Right renal pelvis (tissue), 4 donors: ENCODE measurements at places on chromosomes 2 and 18. TPM values are rescaled to one million over a fixed set of nuclear protein-coding genes. Genes with fewer than 3 reads are reported as not detected.

GRCh38 chr2:190180313-190181122, 118.0 kb upstream of the MSTN start:
- peak; percentile 36 for DNase-seq

ID2 gene
- 313 TPM for polyA plus RNA-seq

DNA sequence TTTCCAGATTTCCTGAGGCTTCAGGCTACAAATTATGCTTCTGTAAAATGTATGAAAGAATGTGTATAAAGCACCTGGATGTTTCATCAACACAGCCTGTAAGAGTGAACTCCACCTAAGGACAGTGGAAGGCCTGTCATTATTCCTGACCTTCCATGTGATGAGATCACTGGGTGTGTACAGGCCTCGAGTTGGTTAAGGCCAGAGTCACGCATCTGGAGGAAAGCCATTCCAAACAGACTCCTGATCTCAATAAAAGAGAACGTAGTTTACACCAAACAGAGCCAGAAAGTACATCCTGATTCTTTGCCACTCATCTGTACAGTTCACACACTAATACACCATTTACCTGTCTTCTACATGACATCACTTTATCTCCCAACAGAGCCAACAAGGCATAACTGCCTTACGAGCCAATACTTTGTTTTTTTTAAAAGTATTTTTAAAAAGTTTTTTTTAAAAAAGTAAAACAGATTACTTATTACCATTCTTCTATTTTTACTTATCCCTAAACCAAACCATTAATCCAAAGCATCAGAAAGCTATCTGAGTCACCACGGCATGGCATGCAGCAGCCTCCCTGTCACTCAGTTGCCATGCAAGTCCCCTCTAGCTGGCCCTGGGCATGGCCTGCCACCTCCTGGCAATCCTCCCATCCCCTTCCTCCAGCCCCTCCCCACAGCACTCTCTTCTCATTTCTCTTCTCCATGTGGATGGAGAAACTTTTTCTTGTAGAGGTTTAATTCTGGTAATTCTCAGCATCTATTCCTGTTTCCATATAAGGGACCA, 78.8 kb upstream of the TFCP2L1 start:
- DNase-seq, result no peak

DNA sequence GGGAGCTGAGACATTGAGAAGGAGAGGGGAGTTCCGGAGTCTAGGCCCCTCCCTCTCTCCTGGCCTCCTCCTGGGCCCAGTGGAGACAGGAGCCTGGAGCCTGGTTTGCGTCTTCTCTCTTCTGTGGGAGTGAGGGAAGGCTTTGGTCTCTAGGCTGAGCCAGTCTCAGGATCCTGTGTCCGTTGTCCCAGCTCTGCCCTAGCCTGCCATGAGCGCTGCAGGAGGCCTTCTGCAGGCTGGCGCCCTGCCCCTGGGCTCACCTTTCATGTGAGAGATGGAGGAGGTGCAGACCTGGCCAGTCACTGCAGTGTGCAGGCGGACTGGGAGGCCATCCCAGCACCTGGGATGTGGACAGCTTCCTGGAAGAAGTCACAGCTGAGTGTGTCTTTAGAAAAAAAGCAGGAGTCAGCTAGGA, 8.7 kb downstream of the IMPA2 start:
- no peak for DNase-seq

LINC00305 gene
- 1.2 TPM for polyA plus RNA-seq

KRTCAP3 gene
- 7.7 TPM for polyA plus RNA-seq

LDLRAD4 gene
- polyA plus RNA-seq, result 10.5 TPM

- no peak for DNase-seq
Measured at GRCh38 chr2:126662621-126663020, 6.7 kb downstream of the GYPC start.

- DNase-seq, result no peak
Measured at GRCh38 chr2:216480221-216480620, 18.4 kb upstream of the RPL37A start.

DNA sequence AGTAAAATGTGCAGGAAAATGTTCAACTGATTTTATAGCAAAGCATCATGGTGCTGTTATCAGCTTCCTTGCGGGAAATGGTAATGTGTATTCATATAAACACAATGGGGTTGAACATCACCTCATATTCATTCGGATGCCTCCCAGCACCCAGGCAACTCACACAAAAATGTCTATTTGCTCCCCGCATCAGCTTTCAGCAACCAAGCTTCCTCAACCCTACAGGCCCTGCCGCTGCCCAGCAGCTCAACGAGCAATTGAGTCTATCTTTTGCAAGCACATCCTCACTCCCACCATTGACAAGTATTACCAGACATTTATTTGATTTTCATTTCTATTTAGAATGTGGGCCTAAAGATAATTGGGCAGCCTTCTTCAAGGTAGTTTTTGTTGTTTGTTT, 2161.4 kb upstream of the PIK3C3 start:
- no peak for DNase-seq

GRCh38 chr2:202072226-202072625, 829 bp upstream of the KIAA2012 start:
- no peak for DNase-seq

- no peak for DNase-seq
Measured at GRCh38 chr2:196217116-196217515, 45.7 kb upstream of the STK17B start.

DNA sequence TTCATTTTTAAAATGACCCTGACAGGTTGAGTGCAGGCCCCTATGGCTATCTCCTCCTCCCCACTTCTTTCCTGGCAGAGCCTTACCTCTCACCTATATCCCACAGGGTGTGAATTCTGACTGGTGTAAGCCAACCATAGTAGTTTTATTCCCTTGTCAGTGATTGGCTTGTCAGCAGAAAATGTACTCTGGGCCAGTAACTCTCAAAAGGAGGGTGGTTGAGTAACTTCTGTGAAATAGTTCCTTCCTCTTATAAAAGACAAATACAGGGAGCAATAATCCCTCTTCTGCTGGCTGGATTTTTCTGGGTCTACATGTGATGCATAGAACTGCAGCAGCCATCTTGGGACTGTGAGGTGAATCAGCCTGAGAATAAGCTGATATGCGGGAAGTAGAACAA, 83.4 kb downstream of the RAPH1 start:
- no peak for DNase-seq

DNA sequence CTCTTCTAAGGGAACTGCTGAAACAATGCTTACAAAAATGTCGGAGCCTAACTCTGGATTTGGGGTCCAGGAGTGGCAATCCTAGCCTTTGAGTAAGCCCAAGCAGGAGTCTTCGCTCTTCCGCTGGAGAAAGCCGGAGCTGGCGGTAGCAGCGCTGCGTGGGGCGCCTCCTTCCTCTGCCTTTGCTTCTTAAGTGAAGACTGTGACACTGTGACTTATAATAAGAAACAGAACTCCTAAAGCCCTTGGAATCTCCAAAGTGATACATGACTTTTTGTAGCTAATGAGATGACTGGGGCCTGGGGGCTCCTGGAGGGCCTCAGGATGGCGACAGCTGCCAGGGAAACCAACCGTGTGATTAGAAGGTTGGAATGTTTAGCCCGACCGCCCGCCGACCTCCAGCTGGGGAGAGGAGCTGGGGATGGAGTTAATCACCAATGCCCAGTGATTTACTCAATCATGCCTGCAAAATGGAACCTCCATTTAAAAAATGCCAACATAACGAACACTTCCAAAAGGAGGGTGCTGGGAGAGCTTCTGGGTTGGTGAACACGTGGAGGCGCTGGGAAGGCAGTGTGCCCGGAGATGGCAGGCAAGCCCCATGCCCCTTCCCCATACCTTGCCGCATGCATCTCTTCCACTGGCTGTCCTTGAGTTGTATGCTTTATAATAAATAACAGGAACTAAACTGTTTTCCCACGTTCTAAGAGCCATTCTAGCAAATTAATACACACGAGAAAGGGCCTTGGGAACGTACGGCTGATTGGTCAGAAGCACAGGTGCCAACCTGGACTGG, 29.0 kb upstream of the MAL start:
- no peak for DNase-seq

- DNase-seq, result no peak
Measured at GRCh38 chr2:60149176-60149575, 404.3 kb downstream of the BCL11A start.

DNA sequence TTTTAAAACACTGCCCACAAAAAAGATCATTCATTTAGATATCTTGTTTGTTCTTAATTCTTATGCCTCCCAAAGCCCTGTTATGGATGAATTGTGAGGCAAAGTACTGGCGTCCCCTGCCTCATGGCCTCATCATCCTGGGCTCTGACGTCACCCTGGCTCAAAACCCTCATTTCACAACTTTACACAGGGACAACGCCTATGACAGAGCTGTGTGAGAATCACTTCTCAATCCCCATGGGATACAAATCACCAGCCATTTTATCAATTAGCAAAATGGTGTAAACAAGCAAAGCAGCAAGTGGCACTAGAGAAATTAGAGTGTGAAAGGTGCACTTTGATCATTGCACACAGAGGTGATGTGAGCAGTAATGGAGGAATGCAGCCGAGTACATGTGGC, 16.6 kb downstream of the FHOD3 start:
- DNase-seq, result no peak

CD207 gene
- polyA plus RNA-seq, result 0.17 TPM

IFT172 gene
- polyA plus RNA-seq, result 41.3 TPM

GAL3ST2 gene
- 0.56 TPM for polyA plus RNA-seq

- no peak for DNase-seq
Measured at GRCh38 chr2:70960833-70961647, 17.4 kb upstream of the ANKRD53 start.

DNA sequence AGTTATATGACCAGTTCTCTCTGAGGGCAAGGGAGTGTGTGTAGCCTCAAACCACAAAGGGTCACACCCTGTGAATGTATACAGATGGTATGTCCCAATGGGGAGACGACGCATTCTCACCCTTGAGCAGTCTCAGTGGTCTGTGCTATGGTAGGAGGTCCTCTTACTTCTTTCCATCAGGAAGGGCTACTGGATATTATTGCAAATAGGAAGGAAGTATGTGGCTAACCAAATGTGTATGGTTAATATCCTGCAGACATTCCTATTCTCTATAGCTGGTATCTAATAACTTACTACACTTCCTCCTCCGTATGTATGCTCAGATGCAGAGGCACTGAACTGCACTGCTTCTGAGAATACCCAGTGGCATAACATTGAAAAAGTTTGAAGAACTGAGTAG, 306.7 kb upstream of the CCDC68 start:
- DNase-seq, result no peak

GRCh38 chr2:8659735-8660492, 21.9 kb upstream of the ID2 start:
- no peak for DNase-seq
